ENCODE measurements at places on chromosomes 3 and 15. TPM values are rescaled to one million over a fixed set of nuclear protein-coding genes. Genes with fewer than 3 reads are reported as not detected.

GRCh38 chr3:59327376-59327808 lies 277.6 kb upstream of the CFAP20DC start:
- DNase-seq: no peak

DNA sequence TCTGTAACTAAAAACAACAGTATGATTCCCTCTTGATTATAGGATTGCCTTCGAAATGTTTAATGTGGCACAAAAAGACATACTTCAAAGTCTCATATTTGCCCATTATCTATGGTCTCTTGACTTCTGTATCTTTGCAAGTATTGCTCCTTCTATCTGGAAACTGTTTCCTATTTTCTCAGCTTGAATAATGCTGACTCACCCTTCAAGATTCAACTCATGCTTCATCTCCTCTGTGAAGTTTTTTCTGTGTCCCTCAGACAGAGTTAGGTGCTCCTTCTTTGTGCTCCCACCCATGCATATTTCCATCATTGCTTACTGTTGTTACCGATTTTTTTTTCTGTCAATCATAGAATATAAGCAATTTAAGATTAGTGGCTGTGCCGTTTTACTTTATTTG lies 192.8 kb upstream of the ROBO1 start:
- no peak for DNase-seq

Gene CFAP91
- 0.20 TPM for total RNA-seq

GRCh38 chr15:67175643-67176071 lies 78.8 kb downstream of the AAGAB start:
- DNase-seq: no peak

DNA sequence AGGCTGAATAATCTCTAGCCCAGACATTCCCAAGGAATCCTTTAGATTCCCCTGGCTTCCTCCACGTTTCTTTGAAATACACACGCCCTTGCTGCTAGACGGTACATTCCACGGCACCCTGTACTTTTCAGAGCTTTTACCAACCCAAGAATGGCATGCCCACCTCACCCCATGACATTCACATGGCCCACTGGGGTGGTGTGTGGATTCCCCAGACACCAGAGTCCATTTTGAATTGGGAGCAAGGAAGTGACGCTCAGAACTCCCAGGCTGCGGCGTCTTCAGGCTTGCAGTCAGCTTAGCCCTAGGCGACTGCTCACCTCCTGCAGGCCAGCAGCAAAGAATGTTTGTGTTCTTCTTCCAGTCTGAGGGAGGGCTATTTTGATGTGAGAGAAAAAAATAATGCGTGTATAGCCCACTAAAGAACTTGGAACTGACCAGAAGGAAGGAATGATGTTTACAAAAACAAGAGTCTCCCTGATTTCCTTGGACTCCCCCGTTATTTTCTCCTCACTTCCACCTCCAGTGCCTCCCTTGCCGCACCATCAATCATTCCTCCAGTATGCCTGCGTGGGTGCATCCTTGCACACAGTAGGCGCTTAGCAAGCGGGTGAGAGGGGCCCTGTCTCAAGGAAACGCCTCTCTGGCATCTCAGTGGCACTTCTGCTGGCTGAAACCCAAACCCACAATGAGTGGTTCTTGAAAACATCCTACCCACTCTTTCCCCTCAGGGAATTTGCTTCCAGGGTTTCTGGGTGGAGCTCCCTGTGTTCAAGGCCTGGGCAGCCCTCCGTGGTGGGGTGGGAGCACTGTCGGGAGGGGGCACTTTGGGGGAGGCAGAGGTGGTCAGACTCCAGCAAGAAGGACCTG lies 59.9 kb downstream of the SMAD6 start:
- DNase-seq: no peak

DNA sequence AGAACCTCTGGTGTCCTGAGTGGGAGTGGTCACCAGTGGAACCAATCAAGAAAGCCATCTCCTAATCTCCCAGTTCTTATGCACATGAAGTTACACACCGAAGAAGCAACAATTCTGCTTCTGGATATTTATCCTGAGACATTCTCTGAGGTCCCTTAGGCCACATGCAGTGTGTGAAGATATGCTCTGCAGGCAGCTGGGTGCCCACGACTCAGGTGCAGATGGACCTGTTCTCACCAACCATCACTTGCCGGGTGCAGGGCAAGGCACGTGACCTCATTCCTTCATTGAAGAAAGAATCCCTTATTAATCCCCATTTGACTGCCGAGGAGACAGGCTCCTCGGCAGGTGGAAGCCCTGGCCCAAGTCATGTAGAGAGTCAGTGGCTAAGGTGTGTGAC lies 79.8 kb downstream of the WNT7A start:
- no peak for DNase-seq

Gene EOMES
- total RNA-seq: not detected

Gene SCAANT1
- not detected for total RNA-seq

DNA sequence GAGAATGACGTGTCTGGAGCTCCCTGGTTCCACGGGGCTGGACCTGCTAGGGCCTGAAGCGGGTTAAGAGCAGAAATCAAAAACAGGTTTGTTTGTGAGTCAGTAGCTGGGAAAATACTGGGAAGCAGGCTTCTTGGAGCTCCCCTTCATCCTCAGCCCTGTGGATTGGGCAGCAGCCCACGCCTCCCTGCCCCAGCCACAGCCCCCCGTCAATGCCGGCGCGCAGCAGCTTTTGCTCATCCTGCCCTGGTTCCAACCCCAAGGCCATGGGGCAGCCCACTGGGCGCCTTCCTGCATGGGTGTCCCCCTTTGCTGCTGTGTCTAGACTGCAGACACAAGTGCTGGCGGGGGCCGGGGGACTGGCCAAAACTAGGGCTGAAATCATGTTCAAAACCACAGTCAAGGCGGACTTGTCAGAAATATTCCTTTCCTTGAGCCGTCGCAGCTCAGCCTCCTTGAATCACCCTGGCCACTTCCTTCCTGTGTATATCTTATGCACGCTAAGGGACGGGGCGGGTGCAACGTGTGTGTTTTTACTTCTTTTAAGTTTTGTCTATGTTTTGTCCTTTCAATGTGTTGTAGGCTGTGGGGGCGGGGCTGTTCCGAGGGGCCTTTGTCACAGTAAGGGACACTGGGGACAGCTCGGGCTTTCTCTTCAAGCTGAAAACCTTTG lies 108.1 kb downstream of the KLF13 start:
- peak; percentile 46 for DNase-seq

- no peak for DNase-seq
Measured at GRCh38 chr15:77542491-77543001, 90.2 kb downstream of the LINGO1 start.

GRCh38 chr3:37905987-37906674 lies 44.5 kb downstream of the CTDSPL start:
- DNase-seq: peak; percentile 38

GRCh38 chr3:5694266-5694665 lies 506.8 kb downstream of the EDEM1 start:
- DNase-seq: no peak

Gene TGM4
- total RNA-seq: not detected

DNA sequence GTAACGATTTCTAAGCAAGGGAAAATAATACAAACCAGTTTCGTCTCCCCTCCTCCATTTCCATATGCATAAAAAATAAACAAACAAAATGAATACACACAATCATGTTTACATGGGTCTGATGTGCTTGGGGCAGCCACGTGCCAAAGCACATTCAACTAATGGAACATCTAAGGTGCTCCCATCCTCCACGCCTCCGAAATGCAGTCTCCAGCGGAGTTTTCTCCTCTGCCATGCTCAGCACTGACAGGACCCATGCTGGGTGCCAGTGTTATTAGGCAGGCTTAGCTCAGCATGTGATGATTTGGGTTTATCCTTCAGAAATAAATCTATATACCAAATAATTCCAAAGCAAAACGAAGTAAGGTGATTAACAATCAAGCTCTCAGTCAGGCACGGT lies 337.3 kb upstream of the ATP10A start:
- DNase-seq: no peak

GRCh38 chr3:140166861-140167599 lies 232.0 kb downstream of the CLSTN2 start:
- DNase-seq: no peak

GRCh38 chr3:187717572-187717971 lies 15.2 kb upstream of the RTP2 start:
- no peak for DNase-seq

DNA sequence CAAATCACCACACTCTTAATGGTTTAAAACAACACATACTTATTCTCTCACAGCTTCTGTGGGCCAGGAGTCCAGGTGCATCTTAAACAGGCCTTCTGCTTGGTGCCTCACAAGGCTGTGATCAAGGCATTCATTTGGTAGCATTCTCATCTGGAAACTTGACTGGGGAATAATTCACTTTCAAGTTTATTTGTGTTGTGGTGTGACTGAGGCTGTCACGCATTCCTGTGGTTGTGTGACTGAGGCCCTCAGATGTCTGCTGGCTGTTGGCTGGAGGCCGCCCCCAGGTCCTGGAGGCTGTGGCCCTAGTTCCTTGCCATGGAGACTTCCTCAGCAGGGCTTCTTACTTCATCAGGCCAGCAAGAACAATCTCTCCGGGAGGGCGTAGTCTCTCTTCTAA lies 16.9 kb upstream of the FAM3D start:
- DNase-seq: no peak

GRCh38 chr15:88505721-88506120 lies 38.2 kb downstream of the MRPS11 start:
- DNase-seq: no peak

Gene HRG
- 0.46 TPM for total RNA-seq

DNA sequence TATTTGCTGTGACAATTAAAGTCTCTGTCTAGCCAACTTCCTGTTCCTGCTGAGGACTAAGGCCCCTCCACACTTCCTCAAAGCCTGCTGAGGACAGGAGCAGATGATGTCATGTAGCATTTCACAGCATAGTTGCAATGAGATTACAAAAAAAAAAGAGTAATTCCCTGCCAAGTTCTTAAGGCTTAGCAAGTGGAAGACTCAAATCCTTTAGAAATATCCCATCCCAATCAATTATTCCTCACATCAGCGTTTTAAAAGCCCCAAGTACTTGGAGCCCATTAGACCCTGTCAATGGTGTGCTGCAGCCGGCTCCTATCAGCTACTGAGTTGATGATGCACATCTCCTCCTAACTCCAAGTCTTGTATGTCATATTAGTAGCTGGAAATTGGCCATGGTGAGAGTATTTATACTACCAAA lies 51.7 kb downstream of the TRANK1 start:
- DNase-seq: no peak

GRCh38 chr15:40511093-40511471 lies 40.3 kb downstream of the CHST14 start:
- DNase-seq: no peak

Gene PHLDB2
- 4.9 TPM for total RNA-seq

GRCh38 chr3:51501833-51502561 lies 2.2 kb upstream of the DCAF1 start:
- peak; percentile 66 for DNase-seq

DNA sequence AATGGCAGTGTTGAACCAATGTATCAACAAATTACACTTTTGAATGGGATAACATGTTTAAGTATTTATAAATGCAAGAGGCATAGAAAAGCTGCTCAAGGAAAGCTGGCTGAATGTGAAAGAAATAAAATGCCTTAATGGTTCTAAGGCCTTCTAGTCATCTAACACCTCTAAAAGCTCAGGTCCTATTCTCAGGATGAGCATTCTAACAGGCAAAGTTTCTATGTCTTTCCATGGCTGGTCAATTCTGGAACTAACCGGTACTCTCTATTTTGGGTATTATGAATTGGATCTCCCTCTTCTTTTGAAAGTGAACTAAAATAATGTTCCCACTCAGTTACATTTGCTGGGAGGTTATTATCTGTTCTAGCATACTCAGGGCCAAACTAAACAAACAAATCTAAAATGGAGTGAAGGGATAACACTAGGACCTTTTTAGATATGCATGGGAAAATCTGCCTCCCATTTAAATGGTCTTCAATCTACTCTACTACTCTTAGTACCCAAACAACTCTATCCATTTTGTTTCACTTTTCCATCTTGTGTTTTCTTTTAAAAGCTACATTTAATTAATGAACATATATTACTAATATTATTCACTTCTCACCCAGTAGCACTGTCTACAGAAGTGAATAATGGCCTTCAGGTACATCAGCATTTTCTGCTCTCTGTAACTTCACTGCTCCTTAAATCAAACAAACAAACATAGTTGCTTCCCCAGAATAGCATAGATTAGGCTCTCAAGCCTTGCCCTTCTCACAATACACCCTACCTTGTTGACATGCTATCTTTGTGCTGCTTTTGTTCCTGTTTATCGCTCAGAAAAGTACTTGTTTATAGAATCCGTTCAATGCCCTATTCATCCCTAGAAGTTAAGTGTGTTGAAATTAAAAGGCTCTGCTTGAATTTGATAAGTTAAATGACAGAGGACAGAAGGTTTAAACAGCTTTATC lies 46.4 kb downstream of the CBLB start:
- DNase-seq: no peak

GRCh38 chr3:12812812-12813211 lies 16.3 kb downstream of the CAND2 start:
- DNase-seq: no peak

GRCh38 chr3:107184375-107184774 lies 192.9 kb upstream of the CCDC54 start:
- DNase-seq: no peak

DNA sequence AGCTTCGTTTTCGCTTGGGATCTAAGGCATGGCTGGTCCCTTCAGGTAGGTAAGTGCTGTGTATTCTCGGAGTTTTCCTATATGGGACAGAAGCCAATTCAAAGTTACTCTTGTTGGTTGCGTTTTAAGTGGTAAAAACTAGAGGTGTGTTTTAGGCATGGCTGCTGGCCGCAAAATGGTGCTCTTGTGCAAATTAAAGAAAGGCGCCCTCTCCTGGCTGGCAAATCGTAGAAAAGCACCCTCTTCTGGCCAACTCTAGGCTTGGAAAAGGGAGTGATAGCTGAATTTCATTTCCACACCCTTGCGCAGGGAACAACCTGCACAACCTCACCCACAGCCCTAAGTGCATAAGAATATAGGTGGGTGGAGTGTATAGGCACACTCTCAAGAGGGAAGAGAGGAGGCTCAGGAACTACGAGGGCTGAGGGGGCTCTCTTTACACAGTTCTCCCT lies 23.5 kb downstream of the DRD3 start:
- DNase-seq: no peak

Gene ADAMTS7
- total RNA-seq: 0.85 TPM

Gene LMAN1L
- not detected for total RNA-seq

DNA sequence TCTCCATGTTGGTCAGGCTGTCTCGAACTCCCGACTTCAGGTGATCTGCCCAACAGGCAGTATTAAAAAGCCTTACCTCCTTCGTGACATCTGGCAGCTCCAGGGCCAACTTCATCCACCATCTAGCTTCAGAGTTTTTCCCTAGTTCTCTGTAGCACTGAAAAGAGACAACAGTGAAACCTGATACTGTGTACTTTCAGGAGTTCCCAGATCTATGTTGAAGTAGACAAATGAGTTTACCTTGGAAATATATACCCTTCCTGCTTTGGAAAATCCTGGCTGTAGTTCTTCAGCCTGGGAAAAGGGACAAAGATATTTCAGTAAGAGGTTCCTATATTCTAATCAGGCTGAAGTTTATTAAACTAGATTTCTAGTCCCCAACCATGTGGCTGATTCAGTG lies 18.0 kb downstream of the RMDN3 start:
- no peak for DNase-seq

Gene ACTRT3
- total RNA-seq: 0.88 TPM

All from gastrocnemius medialis (tissue), 4 donors.